ENCODE measurements at places on chromosomes 3 and 15.
A peak's percentile ranks its signal among the peaks of the same experiment; 100 is the strongest.

DNA sequence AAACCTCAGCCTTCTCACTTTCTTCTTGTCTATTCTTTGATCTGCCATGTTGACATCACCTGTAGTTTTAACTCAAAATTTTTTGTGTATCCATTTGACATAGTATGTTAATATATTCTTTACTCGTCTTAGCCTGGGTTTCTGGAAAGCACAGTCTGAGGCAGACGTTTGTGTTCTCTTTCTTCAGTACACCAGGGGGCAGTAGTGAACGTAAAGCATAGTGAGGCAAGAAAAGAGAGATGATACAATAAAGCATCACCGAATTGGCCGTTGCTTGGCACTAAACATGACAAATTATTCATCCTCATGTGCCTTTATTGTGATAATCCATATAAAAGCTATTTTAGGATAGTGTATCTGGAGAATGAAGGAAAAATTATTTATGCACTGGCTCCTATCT lies 141.0 kb upstream of the MYRIP start:
- DNase-seq = no peak

- no peak for DNase-seq
Measured at GRCh38 chr3:123319760-123320159, 118.0 kb downstream of the SEC22A start.

GRCh38 chr15:98408231-98408630 lies 240.1 kb upstream of the IGF1R start:
- DNase-seq = no peak

DNA sequence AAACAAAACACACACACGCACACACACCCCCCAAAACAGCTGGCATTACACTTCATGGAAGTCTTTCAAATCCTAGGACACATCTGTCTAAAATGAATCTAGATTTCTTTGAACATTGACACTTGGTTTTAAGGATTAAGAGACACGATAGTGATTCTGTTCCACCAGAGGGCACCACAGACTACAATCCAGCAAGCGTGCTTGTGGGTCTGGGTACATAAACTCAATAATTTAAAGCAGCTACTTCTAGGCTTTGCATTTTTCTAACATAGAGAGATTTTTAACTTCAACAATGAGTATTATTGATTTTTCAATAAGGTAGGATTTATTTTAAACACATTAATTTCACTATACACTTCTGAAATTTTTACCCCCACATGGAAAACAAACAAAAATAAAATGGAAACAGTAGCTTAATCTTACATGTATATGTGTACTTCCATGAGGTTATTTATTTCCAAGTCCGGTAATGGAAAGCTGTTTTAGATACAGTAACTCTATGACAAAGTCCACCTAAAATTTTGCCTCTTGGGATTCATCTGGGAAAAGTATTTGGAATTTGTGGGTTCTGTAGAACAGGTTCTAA lies 564.0 kb upstream of the TGFBR2 start:
- peak; percentile 9 for DNase-seq

- DNase-seq = no peak
Measured at GRCh38 chr3:193207290-193208273, 33.4 kb upstream of the PLAAT1 start.

DNA sequence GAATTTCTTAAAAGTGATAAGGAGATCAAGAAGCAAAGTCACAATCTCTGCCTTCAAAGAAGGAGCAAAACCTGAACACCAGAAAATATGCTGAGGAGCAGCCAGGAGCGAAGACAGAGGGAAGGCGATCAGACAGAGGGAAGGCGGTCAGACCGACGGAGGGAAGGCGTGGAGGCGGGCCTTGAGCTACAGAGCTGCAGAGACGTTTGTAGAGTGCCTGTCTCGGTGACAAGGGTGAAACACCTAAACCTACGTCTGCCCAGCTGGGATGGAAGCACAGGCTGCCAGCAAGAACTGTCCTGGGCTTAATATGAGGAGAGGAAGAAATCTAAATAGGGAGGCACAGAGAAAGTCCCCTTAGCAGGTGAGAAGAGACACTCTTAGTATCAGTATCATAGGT lies 476.0 kb downstream of the OCA2 start:
- DNase-seq = no peak

GRCh38 chr3:184565421-184566211 lies 4.0 kb downstream of the EPHB3 start:
- no peak for DNase-seq

DNA sequence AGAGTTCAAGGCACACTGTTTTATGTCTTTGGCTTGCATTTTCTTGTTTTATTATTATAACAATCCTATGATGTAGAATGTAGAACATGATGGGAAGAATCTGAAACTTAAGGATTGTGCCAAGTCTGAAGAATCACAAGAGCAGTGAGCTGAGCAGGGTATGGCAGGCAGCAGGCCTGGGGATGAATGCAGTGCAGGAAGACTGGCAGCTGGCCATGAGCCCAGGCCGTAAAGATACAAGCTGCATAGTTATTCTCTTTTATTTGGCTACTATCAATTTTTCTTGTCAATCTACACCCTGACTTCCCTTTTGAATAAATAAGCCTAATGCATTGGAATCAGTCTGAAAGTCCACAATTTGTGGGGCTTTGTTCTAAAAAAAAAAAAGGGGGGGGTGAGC lies 89.6 kb upstream of the ARPP21 start:
- DNase-seq = no peak

DNA sequence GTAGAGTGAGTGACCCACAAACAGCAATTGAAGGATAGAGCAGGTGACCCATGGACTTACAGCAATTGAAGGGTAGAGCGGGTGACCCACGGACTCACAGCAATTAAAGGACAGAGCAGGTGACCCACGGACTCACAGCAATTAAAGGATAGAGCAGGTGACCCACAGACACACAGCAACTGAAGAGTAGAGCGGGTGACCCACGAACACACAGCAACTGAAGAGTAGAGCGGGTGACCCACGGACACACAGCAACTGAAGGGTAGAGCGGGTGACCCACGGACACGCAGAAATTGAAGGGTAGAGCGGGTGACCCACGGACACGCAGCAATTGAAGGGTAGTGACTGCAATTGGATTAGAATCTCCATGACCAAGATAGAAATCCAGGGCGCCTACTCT lies 9.8 kb upstream of the TNK2 start:
- no peak for DNase-seq

GRCh38 chr3:106675451-106675850 lies 701.8 kb upstream of the CCDC54 start:
- DNase-seq = no peak

DNA sequence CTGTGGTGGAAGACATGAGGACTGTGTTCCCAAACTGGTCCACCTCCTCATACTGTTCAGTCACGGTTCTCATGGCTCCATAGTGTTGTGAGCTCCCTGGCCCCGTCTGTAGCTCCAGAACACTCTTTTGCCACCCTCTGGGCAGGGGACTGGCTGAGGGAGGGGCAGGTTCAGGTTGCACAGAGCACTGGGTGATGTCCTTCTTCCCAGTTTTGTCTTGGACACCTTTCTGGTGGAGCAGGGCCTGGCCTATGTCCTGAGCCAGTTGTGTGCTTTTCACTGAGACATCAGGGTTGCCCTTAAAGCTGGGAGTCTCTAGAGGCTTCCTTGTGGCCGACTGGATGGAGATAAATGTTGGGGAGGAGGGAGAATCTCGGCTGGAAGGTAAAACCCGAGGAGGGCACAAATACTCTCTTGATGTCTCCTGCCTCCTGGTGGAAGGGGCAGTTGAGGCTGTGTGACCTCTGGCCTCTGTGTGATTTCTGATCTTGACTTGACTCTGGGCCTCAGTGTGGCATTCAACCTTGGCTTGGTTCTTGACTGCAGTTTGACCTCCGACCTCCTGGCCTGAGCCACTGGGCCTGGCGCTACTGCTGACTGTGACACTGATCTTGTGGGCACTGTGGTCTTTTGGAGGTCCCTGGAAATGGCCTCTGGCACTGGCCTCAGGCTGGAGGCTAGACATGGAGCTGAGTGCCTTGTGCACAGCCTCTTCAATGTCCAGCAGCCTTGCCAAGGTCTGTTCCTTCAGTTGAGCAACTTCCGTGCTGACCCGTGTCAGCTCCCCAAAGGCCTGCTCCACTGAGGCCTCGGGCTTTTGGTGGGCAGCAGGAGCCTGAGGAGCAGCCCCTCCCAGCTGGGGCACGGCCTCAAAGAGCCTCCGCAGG lies 8.1 kb downstream of the XIRP1 start:
- no peak for DNase-seq

DNA sequence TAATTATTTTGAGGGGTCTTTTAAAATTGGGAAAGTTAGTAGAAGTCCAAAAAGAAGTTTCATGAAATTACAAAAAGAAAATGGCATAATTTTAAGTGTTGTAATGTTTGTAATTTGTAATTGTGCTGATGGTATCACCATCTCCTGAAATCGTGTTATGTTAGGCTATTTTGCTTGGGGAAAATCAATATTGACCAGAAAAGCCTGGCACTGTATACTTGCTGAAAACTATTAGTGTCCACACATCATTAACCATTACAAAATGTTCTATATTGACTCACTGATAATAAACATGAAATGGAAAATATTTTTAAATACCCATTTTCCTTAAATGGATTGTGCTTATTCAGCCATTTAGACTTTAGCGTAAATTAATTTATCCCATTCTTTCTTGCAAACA lies 40.3 kb upstream of the ZBED2 start:
- no peak for DNase-seq

DNA sequence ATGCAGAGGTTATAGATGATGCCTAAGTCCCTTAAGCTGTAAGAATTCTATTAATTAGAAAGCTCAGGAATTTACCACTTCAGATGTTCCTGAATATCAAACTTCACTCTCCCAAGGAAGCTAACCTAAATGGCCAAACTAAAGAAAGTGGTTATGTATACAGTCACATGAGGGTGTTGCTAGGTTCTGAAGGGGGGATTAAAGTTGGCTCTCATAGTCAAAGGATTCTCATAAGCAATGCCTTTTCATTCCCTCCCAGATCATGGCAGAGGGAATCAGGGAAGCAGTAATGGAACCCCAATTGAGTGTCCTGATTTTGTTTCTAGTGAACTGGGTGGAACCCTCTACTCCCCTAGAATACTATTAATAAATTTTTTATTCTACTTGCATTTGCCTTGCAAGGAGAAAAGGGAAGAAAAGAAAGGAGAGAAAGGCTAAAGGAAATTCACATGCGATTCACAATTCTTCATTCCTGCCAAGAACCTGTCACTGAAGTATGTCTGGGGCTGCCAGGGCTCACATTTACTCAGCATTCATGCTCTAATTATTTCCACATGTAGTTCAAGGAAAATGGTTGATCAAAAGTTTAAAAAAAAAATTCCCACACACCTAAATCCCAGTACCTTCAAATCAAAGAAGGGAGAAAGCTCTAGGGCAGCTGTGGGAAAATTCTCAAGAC lies 25.1 kb downstream of the FSTL1 start:
- no peak for DNase-seq

DNA sequence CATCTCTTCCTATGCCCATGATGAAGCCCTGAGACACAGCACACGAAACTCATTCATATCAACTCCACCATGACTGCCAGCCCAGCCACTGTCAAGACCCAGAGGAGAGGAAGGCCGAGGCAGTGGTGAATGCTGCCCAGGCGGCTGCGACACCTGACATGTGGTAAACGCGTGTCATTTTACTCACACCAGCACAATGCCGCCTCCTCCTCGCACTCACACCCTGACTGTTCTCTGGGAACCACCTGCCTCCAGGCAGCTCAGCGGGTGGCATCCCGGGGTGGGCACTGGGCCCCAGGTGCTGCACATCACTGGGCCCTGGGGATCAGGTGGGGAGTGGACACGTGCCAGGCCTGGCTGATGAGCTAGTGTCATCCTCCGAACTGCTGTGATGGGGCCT lies 21.5 kb downstream of the KLHL25 start:
- DNase-seq = no peak
